ENCODE measurements at places on chromosomes 16 and 17.
A peak's percentile ranks its signal among the peaks of the same experiment; 100 is the strongest.

DNA sequence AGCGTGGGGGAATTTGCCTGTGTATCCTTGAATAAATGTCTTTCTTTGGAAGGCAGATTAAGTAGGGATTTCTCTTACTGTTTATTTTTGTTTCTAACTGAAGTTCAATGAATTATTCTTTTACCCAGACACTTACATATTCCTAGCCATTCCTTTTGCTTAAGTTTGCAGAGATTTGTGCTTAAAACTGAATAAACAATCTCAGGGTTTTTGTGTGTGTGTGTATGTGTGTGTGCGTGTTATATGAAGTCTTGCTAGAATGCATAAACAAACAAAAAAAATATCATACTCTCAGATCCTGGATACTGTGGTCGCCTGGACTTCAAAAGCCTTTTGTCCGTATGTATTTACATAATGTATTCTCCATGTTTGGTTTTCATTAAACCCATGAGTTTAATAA, 672.8 kb downstream of the MAF start:
- DNase-seq: no peak

DNA sequence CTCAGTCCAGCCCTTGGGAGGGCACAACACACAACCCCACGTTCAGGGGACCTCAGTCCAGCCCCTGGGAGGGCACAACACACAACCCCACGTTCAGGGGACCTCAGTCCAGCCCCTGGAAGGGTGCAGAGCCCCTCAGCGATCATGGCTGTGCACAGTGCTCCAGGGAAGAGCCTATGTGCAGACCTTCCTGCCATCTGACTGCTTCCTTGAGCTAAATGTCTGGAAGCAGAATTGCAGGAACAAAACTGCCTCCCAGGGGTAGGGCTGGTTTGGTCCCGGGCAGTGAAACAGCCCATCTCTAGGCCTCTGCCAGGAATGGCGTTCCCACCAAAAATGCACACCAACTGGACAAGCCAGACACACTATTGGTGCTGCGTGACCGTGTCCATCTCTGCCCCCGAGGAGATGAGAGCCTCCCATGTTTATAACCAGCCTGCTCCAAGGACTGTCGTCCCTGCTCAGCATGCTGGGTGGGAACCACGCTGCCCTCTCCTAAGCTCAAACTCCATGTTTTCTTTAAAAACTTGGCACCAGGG, 44.0 kb downstream of the ZNF276 start:
- no peak for DNase-seq

GRCh38 chr16:12767897-12768296, 35.8 kb downstream of the CPPED1 start:
- DNase-seq: no peak

- DNase-seq: no peak
Measured at GRCh38 chr16:61936522-61936921, 99.7 kb downstream of the CDH8 start.

- no peak for DNase-seq
Measured at GRCh38 chr17:79942591-79943346, 92.9 kb downstream of the TBC1D16 start.

- no peak for DNase-seq
Measured at GRCh38 chr16:3478242-3478925, 16.9 kb downstream of the C16orf90 start.

DNA sequence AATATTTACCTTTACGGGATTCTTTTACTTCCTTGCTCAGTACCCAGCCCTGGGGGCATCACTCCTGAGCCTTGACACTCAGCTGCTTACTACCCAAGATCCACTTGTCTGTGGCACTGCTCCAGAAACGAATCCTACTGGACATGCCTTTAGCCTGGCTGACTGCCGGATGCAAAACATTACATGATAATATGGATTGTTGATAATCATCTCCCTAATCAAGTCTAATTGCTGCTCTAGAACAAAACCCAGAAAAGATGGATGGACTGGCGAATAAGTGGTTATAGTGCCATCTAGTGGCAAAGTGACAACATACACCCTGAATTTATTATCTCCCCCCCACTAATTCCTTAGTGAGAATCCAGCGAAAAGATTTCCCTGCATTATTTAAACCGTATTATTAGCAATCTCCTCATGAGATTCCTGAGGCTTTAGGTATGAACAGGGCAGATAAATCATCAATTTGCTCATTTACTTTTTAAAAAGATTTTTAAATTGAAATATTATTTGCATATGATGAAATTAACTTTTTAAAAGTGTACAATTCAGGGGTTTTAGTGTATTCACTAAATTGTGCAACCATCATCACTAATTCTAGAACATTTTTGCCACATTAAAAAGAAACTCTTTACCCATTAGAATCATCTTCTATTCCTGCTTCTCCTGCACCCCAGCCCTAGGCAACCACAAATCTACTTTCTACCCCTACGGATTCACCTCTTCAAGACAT, 61.6 kb downstream of the RGS9 start:
- DNase-seq: no peak

DNA sequence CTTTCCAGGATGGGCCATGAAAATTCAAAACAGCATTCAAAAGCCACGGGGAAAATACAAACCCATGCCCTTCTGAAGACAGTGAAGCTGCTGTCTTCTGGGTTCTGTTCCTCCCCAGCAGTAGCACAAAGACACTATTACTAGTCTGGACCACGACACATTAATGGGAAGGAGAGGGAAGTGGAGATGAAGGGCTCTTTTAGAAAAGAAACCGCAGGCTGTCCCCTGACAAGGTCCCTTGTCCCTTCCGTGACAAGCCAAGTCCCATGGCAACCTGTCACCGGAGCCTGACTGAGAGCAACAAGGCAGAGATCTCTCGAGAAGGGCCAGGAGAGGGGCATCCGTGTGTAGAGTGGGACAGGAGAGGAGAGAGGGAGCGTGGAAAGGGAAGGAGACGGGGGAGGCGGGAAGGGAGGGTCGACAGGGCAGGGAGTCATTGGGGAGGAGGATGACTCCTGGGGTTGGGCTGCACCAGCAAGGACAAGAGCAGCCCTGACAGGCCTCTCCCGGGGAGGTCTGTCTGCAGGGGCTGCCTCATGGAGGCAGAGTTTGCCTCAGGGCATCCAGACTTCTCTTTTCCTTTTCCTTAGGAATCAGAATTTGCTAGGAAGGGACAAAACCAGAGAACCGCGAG, 436.2 kb downstream of the SLC39A11 start:
- no peak for DNase-seq

- DNase-seq: no peak
Measured at GRCh38 chr17:82345151-82345976, 11.8 kb upstream of the SECTM1 start.

- DNase-seq: no peak
Measured at GRCh38 chr17:42937712-42938596, 26.3 kb downstream of the AARSD1 start.

GRCh38 chr17:54945671-54946070, 22.8 kb downstream of the COX11 start:
- no peak for DNase-seq

- DNase-seq: no peak
Measured at GRCh38 chr17:56700919-56701420, 107.5 kb downstream of the NOG start.

GRCh38 chr16:74635303-74635702, 28.4 kb upstream of the GLG1 start:
- no peak for DNase-seq

GRCh38 chr17:57962279-57963148, 7.3 kb upstream of the CUEDC1 start:
- DNase-seq: no peak

GRCh38 chr16:57477531-57478202, 8.6 kb downstream of the DOK4 start:
- no peak for DNase-seq

DNA sequence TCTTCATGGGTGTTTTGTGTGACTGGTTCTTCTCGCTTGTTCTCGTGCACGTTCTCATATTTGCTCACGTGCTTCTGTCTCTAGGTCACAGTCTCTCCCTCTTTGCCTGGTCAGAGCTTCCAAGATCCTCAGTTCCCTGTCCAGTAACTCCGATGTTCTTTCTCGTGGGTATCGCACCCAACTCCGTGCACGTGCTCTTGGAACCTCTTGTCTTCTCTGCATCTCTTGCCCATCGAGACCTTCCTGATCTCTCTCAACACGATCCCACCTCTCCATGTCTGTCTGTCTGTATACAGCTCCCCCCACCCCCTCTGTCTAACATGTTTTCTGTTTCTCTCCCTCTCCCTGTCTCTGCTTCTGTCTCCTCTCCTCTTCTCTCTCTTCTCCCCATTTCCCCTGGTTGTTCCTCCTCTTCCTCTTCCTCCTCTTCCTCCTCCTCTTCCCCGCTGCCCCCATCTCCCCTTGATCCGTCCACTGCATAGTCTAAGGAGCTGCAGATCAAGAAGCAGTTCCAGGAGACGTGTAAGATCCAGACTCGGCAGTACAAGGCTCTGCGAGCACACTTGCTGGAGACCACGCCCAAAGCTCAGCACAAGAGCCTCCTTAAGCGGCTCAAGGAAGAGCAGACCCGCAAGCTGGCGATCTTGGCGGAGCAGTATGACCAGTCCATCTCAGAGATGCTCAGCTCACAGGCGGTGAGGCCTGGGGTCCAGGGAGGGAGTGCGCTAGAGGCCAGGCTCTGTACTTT, 6.1 kb downstream of the HIRIP3 start:
- DNase-seq: no peak

DNA sequence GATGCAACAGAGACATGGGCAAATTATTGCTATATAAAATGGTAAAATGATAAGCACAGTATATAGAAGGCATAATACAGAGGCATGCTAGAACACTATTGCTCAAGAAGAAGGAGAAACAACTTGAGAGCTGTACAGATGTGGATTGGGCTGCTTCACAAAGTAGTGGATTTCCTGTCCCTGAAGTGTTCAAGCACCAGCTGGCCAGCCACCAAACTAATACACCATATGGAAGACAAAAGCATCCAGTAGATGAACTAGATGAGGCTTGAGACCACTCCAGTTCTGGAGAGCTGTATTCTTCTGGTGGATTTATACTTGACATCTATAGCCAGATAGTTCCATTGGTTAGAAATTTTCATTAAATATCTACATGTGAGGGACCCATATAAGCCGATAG, 134.1 kb upstream of the GNAO1 start:
- no peak for DNase-seq

GRCh38 chr16:64469906-64470702, 651.8 kb downstream of the CDH11 start:
- DNase-seq: no peak

DNA sequence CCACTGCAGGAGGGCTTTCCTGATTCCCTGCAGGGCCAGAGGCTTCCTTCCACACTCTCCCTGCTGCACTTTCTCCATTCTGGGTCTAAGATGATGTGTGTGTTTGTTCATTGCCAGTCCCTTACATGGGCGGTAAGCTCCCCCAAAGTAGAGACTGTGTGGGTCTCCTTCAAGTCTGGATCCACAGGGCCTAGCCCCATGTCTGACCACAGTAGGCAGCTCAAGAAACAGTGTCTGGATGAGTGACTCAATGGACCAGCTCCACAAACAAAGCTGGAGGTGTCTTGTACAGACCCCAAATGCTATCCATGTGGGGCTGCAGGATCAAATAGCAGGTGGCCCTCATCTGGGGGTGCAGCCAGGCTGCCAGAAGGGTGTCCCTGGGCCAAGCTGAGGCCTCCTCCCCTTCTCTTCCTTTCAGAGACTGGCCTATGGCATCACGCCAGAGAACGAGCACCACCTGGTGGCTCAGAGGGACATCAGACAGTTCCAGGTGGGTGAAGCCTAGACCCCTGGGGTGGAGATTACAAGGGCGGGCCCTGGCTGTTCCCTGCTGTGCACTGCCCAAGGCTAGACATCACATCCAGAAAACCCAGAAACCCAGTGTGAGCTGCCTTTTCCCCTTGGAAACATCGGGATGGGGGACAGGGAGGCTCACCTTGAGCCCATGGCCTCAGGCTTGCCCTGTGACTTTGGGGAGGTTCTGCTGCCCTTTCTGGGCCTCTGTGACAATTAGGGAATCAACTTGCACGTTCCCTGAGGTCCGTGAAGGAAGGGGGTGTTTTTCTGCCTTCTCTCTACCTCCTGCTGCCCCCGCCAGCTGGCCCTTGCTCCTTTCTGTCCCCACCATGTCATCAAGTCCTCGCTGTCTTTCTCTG, 45.9 kb downstream of the SLC6A2 start:
- DNase-seq: no peak

- DNase-seq: no peak
Measured at GRCh38 chr16:22232277-22233036, 26.4 kb downstream of the EEF2K start.

DNA sequence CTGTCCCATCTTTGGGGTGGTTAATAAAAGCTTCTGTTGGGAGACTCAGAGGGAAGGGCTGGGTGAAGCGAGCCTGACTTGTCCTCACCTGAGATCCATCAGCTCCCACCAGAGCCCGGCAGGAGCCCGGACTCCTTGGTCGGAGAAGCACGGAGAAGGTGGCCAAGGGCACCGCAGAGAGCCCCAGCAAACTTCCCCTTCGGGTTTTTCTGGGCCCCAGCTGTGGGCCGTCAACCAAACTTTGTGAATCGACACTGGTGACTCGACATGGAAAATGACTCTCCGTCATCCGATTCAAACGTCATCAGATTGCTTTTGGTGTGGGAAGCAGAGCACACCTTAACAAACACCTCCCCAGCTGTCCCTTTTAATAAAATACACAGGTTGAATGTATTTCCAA, 21.4 kb downstream of the ENPP7 start:
- DNase-seq: peak; percentile 28

DNA sequence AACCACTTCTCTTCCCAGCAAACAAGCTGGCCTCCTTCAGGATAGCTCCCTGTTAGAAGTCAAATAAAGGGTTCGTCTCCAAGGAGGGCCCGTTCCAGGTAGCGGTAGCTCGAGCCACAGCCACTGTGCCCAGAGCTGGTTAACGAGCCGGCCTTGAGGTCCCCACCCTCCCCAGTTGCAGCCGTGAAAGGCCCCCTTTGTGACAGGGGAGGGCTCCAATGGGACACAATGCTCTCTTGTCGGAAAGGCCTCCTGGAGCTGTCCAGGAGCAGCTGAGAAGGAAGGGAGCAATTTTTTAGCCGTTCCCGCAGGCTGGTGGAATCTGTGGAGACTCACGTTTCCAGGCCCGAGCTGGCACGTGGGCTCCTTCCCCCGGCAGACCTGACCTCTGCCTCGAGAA, 29.9 kb upstream of the FOXF1 start:
- DNase-seq: no peak

DNA sequence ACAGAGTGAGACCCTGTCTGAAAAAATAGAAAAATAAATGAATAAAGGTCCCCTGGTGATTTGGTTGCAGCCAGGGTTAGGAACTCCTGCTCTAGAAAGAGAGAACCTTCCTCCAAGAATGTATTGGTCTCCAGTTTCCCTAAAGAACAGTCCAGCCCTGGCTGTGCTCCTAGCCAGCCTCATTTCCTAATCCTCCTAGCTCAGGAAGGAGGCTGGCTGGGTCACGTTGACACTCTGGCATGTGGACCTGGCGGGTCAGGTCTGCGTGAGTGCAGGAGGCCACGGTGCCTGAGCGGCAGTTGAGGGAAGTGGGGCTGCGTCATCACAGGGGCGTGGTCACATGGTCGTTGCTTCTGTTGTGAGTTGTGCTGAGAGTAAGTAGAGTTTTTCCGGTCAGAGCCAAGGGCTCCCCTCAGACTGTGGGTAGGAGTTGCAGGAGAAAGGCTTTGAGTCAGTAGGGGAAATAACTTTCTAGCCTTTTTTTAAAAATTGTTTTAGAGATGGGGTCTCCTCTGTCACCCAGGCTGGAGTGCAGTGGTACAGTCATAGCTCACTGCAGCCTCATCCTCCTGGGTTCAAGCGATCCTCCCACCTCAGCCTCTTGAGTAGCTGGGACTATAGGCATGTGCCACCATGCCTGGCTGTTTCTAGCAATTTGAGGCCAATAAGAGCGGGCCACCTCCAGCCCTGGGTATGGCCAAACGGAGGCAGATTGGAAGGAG, 194.0 kb upstream of the CIBAR2 start:
- DNase-seq: peak; percentile 76
